AG09309 (cell line): ENCODE measurements at places on chromosomes 6 and 20.

DNA sequence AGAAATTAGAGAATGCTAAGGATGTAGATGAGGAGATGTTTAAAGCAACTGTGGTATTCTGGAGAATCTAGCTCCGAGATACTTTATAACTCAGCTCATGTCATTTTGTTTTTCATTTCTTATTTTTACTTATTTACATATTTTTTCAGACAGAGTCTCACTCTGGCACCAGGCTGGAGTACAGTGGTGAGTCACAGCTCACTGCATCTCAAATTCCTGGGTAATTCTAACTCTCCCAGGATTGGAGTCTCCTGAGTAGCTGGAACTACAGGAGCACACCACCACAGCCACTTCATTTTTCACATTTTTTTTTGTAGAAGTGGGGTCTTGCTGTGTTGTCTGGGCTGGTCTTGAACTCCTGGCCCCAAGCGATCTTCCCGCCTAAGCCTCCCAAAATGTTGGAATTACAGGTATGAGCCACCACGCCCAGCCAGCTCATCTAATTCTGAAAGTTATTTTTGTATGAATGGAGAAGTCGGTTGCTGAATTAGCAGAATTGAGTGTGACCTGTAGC, 94.3 kb upstream of the FAM8A1 start:
- no peak for DNase-seq

DNA sequence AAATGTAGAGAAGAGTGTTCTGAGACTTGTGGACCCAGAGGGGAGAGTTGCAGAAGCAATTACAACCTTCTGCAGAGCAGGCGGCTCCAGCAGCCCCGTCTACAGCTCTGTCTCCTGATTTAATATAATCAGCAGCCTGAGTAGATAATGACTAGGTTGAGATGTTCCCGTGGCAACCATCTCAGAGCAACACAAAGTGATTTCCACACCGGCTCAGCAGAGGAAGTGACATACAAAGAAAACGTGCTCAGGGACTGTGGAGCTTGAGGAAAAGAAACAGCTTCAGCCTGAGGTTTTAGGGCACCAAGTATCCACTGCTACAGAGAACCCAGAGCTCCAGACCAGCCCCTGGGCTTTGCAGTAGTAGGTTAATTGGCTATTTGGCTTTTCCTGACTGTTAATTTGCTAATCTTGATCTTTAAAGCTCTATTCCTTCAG, 136.4 kb downstream of the MTFR2 start:
- peak; percentile 80 for DNase-seq

GRCh38 chr6:93008375-93008774, 411.0 kb downstream of the EPHA7 start:
- DNase-seq = no peak

DNA sequence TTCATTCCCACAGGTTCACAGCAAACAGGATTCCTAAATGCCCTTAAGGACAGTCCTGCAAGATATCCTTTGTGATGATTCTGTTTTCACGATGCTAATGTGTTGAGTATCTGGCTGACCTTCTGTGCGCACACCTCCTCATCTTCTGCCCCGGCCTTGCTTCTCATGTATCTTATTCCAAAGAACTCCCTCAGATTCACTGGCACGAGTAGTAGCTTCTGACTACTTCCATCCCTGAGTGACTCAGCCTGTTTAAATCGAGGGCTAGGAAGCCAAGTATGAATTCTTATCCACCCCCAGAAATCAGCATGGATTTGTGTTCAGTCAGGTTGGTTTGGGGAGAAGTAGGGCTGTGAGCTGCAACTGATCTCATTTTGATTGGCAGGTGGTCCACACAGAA, 190.2 kb upstream of the SNX9 start:
- peak; percentile 53 for DNase-seq

GRCh38 chr20:4166726-4167035, 151.3 kb upstream of the RNF24 start:
- no peak for DNase-seq

GRCh38 chr6:40992746-40993145, 46.3 kb downstream of the UNC5CL start:
- no peak for DNase-seq

DNA sequence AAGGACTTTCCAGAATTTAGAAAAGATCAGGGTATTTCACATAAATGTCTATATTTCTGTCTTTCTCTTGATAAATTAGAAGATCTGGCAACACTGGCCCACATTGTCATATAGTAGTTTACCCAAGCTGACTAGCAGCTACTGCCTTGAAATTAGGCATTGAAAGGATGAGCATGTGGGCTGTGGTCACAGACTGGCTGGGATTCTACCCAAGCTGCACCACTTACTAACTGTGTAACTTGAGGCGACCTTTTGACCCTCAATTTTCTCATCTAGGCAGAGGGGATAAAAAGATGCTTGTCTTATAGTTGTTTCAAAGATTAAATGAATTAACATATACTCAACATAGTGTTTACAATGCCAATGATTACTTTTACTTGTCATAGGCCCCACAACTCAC, 152.7 kb upstream of the BMP2 start:
- no peak for DNase-seq

DNA sequence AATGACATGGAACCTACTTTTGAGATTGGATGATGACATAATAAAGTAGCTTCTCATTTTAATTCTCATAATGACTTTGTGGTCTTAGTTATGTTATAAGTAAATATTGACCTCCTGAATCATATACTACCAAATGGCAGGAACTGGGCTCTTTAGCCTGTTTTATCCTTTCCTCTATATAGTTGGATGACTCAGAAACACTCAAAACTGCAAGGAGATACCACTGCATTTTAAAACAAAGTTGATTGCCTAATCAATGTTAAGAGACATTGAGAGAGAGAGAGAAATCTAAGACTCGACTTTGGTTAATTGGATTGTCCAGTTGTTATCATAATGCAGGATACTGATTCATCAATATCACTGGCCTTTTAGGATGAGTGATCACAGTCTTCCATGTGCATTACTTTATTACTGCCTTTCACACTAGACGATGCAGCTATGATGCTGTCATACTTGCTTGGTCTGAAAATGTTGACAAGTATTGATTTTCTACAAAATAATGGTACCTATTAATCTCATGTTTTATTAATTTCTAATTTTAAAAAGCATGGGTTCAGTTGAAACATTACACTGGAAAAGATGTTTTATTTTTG, 320.0 kb downstream of the NKAIN2 start:
- DNase-seq = no peak

DNA sequence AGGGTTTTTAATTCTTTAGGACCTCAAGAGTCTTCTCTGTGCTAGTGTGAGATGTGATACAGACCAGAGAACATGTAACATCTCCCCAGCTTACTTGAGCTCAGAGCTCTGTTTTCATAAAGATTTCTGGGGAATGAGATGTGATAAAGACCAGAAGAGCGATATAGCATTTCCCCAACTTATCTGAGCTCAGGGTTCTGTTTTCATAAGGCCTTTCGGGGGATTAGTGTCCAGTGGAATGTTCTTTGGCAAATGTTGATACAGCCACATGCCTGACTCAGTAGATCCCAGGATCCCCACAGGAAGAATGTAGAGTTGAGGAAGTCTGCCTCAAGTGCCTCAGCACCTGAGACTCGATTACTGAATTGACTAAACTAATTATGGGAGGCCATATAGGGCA, 18.7 kb upstream of the TOP1 start:
- no peak for DNase-seq

DNA sequence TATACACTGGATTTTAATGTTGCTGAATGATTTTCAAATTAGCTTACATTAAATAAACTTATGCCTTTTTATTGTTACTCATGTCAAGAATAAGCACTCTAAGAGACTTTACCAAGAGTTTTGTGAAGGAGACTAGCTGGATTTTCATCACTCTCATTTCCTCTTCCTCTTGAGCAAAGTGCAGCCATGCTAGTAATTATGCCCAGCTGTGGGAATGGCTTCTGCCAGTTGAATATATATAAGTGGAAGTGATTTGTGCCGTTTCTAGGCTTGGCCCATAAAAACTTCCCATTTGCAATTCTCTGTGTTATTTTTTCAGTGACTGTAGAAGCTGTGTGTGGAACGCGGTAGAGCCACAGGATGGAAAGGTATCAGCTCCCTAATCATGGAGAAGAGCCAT, 255.8 kb downstream of the HDGFL1 start:
- DNase-seq = no peak

- DNase-seq = peak; percentile 99
Measured at GRCh38 chr6:56938649-56939191, 16.2 kb upstream of the BEND6 start.

GRCh38 chr6:15504040-15504495, 158.8 kb downstream of the DTNBP1 start:
- no peak for DNase-seq

DNA sequence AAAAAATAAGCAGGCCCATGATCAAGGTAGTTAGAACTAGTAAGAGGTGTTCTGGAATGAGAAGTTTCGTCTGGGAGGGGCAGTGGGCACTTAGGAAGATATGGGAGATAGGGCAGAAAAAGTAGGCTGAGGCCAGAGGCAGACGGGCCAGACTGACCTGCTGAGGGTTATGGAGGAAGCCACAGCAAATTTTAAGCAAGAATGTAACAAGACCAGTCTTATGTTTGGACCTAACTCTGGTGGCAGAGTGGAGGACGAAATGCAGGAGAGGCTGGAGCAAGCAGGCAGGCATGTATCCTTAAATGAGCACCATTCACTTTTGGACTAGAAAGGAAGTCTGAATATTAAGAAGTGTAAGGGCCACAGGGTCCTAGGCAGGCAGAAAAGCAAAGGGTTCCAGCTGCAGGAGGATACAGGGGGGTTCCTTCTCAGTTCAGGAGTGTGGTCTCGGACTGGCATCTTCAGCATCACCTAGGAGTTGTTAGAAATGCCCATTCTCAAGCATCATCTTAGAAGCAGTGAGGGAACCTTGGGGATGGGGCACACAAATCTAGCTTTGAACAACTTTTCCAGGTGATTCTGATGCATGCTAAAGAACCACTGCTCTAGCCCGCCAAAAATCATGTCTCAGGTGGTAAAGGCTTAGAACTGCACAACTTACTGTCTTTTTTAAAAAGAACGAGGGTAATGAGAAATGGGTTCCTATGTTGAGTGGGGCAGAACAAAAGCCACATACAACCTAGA, 1.7 kb upstream of the DSTN start:
- DNase-seq = no peak

GRCh38 chr6:166592821-166593220, 6.3 kb upstream of the RAMACL start:
- no peak for DNase-seq

GRCh38 chr6:71886184-71887005, at the start of gene RIMS1:
TSS of gene RIMS1 (plus strand) at chr6:71886550. CDS start at chr6:71887024, 474 bp downstream.
- no peak for DNase-seq

DNA sequence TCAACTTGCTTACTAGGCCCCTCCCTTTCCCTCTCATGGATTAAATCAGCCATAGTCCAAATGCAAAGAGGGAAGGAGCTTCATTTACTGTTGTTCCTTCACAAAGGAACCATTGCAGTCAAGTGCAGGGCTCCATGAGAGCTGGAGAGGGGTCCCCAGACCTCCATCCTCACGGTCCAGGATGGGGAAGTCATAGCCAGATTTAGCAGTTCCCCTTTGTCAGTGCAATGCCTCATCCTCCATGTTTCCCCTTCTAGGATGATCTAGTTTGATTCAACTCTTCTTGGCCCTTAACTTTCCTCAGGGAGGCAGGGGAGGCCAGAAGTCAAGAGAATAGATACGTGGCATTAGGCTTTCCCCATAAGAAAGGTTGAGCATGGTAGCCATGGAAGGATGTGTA, 66.5 kb upstream of the FUCA2 start:
- DNase-seq = no peak

- DNase-seq = no peak
Measured at GRCh38 chr20:12243327-12243726, 325.6 kb downstream of the BTBD3 start.

GRCh38 chr6:137432054-137432611, 62.1 kb downstream of the OLIG3 start:
- DNase-seq = no peak

- no peak for DNase-seq
Measured at GRCh38 chr6:30446259-30446658, 43.0 kb upstream of the HLA-E start.

DNA sequence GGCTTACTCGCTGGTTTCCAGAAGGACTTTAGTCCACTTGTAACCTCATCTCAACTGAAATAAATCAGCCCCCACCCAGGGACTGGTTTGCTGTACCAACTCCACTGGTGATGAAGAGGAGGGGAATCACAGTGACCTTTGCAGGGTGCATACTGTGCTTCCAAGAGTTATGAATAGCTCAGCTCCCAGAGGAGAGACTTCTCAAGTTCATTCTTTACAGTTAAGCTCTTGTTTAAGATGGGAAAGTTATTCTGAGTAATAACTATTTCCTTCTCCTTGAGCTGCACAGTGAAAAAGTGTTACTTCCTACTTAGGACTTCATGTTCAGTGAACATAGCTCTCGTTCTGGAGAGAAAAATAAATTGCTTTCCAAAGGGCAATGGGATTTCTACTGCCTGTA, 166.5 kb upstream of the ECI2 start:
- DNase-seq = no peak

GRCh38 chr6:116405652-116406356, 35.1 kb downstream of the DSE start:
- DNase-seq = no peak

GRCh38 chr6:90849686-90850085, 262.8 kb upstream of the MAP3K7 start:
- DNase-seq = no peak

DNA sequence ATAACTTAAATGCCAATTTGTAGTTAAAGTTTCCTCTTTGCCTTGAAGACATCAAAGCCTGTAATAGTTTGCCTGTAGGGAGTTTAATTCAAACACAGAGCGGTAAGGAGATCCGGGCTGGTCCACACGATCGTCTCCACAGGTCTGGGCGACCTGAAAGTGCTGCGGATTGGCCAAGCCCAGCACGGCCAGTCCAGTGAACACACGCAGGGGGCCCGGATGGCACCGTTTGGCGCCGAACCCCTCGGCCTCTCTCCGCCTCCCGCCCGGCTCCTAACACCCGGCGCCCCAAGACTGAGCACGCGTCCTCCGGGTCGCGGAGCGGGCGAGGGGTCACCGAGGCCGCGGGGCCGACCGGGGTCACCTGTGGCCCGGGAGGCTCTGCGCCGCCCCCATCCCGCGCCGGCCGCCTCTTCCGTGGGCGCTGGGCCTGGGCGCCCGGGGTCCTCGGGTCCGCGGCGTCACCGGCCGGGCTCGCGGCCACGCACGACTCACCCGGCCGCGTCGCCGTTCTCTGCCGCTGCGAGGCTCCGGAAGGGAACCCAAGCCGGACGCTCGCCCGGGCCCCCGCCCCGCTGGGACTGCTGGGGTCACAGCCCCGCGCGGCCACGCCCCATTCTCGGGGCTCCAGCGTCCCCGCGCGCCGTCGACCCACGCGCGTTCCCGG, 481 bp downstream of the SERPINB6 start:
- no peak for DNase-seq
